ENCODE measurements at places on chromosomes 11 and 22.

DNA sequence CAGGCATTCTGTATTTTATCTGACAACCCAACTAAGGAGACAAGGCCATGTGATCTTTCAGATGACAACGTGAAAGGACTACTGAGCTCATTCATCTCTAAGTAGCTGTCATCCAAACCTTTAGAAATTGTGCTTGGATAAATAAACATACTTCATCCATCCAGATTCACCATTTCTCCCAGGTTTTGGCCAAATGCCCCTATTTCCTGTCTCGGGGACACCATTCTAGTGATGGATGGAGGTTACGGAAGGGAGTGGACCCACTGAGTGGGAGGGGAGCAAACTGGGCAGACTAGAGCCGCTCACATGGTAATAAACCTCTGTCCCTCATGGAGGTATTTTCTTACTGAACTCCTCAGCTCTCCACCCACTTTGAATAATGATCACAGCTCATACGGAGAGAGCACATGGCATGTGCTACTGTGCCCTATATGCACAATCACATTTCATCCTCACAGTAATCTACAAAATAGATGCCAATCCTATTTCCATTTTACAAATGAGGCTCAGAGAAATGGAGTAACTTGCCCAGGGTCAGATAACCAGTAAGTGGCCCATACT is 114.4 kb downstream of the SLC1A2 start:
- DNase-seq = no peak

DNA sequence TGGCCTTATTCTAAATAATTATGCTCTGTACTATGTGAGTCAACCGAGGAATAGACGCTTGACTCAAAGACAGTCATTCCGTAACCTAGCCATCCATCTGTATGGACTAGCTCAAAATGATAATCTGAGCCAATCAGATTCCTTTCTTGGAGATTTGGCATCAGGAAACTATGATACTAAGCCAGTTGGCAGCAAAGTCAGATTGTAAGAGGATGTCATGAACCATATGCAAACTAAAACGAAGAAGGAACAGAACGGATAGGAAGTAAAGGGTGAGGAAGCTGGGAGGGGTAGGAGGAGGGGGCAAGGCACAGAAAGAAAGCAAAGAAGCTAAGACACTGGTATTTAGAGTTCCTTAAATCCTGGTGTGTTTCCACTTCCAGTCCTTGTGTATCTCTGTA is 10.7 kb upstream of the SESN3 start:
- peak; percentile 15 for DNase-seq

- DNase-seq = no peak
These were observed 12.9 kb downstream of the MN1 start for GRCh38 chr22:27788500-27789288.

DNA sequence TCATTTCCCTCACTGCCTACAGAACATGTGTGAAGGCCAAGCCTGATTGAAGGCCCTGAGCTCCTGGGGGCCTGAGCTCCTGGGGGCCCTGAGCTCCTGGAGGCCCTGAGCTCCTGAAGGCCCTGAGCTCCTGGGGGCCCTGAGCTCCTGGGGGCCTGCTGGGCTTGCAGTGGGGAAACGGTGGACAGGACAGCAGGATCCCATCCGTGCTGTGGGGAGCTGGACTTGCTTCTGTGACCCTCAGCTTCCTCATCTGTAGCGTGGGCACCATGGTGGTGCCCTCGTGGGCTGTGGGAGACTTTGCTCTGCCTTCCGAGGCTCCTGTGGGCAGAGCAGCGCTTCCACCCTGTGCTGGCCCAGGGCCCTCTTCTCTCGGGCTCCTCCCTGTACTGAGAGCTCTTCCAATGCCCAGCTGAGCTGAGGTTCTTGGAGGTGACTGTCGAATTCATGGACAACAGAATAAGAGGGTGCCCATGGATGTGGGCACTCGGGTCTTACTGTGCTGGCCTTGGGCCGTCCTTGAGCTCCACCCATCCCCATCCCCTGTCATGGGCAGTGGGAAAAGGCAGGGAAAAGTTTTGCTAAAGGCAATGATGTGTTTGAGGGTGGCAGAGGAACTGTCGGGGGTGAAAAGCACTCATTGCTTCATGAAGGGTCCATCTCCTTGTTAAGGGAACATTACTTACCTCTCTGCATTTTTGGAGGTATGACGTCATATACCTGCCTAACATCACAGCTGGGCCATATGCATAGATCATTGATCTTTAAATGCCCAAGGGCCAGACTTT is 786.7 kb downstream of the TBC1D22A start:
- DNase-seq = no peak

- peak; percentile 87 for DNase-seq
These were observed 19.3 kb downstream of the MYH9 start for GRCh38 chr22:36368359-36368983.

- no peak for DNase-seq
These were observed 89.0 kb upstream of the CD44 start for GRCh38 chr11:35049859-35050531.

- DNase-seq = no peak
These were observed 6.9 kb upstream of the PSMC3 start for GRCh38 chr11:47433157-47433556.

DNA sequence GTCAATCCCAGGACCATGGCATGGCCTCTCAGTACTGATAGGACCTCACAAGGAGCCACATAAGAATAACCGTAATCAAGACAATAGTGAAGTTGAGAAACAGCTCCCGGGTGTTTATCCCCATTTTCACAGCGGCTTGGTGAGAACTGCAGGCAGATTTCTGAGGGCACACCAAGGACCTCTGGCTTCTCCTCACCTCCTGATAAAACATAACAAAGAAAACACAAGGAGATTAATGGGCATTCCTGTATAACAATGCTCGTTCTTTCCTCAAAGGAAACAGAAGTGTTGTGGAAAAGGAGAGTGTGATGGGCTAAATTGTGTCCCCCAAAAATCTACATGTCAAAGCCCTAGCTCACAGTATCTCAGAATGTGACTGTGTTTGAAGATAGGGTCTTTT is 4.0 kb downstream of the SLN start:
- no peak for DNase-seq

DNA sequence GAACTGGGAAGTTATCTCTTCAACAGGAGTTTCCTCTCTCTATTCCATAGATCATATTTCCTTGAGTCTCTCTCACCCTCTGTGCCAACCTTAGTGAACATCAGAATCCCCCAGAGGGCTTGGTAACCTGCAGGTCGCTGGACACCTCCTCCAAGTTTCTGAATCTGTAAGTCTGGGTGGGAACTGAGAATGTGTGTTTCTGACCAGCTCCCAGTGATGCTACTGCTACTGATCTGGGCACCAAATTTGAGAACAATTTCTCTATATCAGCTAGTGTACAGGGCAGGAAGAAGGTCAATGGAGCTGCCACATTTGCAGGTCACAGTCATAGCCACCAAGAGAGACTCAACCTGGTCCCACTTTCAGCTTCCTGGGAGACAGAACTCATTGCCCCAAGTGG is 62.9 kb downstream of the RCN1 start:
- no peak for DNase-seq

GRCh38 chr22:49259839-49260615 is 567.6 kb downstream of the BRD1 start:
- DNase-seq = no peak

- DNase-seq = peak; percentile 99
These were observed 78.5 kb downstream of the TRAF6 start for GRCh38 chr11:36431429-36432092.

GRCh38 chr22:41966607-41967240 is 2.5 kb upstream of the SEPTIN3 start:
- peak; percentile 86 for DNase-seq

- peak; percentile 80 for DNase-seq
These were observed 11.9 kb downstream of the BAIAP2L2 start for GRCh38 chr22:38098410-38099249.

DNA sequence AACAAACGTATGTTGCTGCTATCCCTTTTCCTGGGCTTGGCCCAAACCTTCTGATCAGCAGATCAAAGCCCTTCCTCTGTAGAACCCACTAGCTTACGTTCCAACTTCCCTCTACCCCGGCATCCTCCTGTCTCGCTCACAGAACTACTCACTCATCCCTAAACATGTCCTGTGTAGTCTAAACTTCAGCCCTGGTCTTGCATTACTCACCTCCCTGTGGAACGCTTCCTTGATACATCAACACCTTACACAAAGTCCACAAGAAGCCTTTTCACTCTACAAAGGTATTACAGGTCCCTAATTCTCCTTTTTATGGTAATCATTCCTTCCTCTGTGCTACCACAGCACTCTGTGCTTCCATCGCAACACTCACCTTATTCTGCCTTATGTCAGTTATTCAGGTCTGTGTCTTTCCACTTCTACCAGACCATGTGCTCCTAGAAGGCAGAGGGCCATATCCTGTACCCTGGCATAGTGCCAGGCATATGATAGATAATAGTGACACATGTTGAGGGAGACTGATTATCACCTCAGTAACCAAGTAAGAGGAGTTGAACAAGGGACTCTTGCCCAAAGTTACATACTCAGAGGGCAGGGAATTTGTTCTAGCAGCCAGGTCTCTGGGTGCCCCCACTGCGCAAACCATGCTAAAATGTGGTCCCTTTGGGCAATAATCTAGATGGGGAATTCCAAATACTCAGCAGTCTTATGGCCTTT is 41.6 kb downstream of the USP35 start:
- no peak for DNase-seq

DNA sequence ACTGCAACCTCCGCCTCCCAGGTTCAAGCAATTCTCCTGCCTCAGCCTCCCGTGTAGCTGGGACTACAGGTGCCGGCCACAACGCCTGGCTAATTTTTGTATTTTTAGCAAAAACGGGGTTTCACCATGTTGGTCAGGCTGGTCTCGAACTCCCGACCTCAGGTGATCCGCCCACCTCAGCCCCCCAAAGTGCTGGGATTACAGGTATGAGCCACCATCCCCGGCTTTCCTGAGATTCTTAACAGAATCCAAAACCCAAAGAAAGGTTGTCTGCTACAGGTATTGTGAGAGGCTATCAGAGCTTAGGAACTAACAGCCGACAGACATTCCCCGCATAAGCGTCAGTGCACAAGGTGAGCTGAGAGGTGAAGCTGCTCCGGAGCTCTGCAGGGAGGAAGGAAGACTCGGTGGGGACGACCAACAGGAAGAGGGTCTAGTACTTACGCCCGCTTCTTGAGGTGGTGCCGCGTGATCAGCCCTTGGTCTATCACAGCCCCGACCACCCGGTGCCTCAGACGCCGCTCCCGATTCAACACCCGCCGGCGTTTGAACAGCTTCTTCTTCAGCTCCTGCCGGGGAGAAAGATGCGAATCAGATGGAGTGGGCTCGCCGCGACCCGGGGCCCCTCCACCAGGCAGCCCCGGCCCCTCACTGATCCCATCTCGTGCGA is 470 bp downstream of the C11orf98 start:
- DNase-seq = peak; percentile 48

DNA sequence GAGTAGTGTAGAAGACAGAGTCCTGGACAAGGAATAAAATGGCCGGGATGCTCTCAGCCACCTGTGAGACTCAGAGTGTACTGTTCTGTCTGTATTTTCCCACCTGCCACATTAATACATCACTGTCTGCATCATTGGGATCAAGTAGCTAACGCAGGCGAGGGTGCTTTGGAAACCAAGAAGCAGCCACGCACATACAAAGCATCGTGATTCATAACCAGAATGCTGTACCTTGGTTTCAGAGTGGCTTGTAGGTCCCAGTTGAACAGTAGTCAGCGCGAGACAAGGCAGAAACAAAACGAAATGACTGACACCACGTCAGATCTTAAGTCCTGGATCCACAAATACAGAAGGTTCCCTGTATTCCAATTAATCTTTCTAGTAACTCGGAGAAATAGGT is 198.3 kb downstream of the GRIK4 start:
- no peak for DNase-seq

DNA sequence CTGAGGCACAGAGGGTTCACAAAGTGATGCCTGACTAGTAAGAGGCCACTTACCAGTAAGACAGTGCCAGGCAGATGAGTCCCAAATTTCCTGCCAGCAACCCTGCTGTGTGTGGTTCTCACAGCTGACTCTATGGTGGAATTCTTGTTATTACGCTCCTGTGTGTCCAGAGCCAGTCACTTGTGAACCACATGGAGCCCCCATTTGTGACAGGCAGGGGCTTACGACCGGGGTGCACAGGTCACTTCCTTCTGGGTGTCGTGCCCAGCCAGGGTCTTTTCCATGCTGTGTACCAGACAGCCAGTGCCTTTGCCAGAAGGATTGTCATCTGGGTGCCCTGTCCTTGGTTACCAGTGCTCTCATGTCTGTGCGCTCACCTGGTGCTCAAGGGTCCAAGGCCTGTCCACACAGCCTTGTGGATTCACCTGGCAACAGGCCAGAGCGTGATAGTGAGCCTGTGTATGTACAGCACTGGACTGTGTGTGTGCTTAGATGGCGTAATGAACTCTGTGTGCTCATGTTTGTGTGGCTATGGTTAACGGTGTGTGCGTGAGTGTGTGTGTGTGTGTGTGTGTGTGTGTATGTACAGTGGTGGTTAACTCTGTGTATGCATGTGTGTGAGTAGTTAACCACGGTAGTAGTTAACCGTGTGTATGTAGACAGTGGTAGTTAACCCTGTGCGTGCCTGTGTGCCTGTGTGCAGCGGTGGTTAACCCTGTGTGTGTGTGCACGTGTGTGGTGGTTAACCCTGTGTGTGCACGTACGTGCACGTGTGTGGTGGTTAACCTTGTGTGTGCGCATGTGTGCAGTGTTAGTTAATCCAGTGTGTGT is 18.6 kb downstream of the GRAMD4 start:
- DNase-seq = peak; percentile 54

- no peak for DNase-seq
These were observed 35.9 kb upstream of the VPREB1 start for GRCh38 chr22:22208652-22209051.

DNA sequence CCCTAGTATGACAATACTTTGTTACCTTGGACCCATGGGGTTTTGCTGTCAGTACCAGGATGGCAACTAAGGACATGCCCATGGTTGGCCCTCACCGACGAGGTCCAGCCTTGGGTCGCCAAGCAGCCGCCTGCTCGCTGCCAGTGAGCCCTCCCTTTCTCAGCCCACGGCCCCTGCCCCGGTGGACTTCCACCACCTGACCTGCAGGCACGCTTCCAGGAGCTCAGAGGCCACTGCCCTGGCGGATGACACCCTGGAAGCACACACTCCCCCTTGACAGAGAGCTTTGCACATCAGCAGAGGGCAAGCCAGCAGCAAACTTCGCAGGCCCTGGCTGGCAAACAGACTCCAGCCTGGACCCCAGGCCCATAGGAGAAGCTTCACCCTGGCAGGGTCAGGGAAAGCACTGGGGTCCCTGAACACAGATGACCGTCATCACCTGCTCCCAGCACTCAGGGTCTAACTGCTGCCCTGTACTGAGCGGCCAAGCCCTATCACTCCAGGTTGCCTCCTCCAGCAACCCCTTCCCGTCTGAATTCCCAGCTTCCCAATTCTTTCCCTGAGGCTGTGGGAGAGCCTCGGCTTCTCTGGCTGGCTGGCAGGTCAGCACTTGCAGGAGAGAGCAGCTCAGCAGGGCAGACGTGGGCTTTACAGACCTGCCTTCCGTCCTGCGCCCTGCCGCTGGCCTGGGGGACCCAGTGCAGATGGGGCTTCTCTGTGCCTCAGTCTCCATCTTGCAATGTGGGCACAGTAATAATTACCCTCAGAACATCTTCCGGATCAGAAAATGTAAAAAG is 2.7 kb upstream of the PPARA start:
- DNase-seq = no peak

- no peak for DNase-seq
These were observed 15.1 kb downstream of the SEC14L4 start for GRCh38 chr22:30490399-30490798.

Measured in fibroblast of pulmonary artery (primary cell).